Activated naive CD8-positive, alpha-beta T cell treated with anti-CD3 and anti-CD28 coated beads for 36 hours (primary cell): ENCODE measurements at places on chromosomes 11 and 22.

- DNase-seq, result no peak
Measured at GRCh38 chr11:66239511-66239910, 28.9 kb upstream of the RAB1B start.

- no peak for DNase-seq
Measured at GRCh38 chr11:27423125-27423524, 49.5 kb downstream of the LGR4 start.

GRCh38 chr11:47863898-47864430, 15.8 kb upstream of the NUP160 start:
- no peak for DNase-seq

- no peak for DNase-seq
Measured at GRCh38 chr11:18907391-18907790, 31.8 kb downstream of the MRGPRX1 start.

GRCh38 chr22:49262167-49262566, 565.5 kb downstream of the BRD1 start:
- DNase-seq, result no peak

GRCh38 chr11:120079750-120080610, 57.9 kb downstream of the TRIM29 start:
- DNase-seq, result peak; percentile 13

GRCh38 chr22:39501644-39502108, 414 bp upstream of the MIEF1 start:
- no peak for DNase-seq

- no peak for DNase-seq
Measured at GRCh38 chr11:33437529-33437928, 180.3 kb downstream of the HIPK3 start.
